ENCODE measurements at places on chromosomes 11 and 22. TPM values are rescaled to one million over a fixed set of nuclear protein-coding genes. Genes with fewer than 3 reads are reported as not detected.

- DNase-seq: peak; percentile 56
Observed at GRCh38 chr11:65314501-65315203, at the start of gene CDC42EP2. TSS of gene CDC42EP2 (plus strand) at chr11:65314866. CDS start at chr11:65320899, 6,033 bp downstream.

Gene SPDYC
- not detected for total RNA-seq

Gene RELT
- total RNA-seq: 4.4 TPM

DNA sequence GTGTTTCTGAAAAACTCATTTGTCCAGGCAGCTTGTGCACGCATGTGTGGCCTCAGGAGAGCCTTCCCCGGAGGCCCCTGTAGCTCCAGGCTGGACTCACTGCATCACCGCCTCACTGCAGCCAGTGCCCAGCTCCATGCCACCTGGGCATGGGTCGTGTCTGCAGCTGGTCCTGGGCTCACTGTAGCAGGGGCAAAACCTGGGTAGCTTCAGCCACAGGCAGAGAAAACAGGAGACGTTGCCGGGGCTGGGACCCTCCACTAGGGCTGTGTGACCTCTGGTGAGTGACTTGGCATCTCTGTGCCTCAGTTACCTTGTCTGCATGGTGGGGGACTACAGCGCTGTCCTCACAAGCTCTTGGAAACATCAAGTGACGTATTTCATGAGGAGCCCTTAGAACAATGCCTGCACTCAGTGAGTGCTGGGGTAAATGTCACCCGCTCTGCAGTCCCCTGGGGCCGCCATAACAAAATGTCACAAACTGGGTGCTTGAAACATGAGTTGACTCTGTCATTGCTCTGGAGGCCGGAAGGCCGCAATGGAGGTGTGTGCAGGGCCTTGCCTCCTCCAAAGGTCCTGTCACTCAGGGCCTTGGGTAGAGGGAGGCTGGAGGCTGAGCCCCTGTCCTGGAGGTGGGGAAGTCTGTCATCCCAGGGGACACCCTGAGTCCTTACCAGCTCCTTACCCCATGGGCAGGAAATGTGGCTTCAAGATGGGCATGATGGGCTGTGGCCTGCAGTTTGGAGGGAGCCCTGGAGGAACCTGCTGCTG lies 488.7 kb downstream of the TBC1D22A start:
- no peak for DNase-seq

Gene P4HA3
- 10.2 TPM for total RNA-seq

GRCh38 chr11:95485115-95485900 lies 254.3 kb upstream of the SESN3 start:
- DNase-seq: peak; percentile 91

Gene ZBTB16
- 53.7 TPM for total RNA-seq

Gene BACE1
- 27.3 TPM for total RNA-seq

Gene BTBD18
- total RNA-seq: not detected

Gene PRR33
- total RNA-seq: not detected

DNA sequence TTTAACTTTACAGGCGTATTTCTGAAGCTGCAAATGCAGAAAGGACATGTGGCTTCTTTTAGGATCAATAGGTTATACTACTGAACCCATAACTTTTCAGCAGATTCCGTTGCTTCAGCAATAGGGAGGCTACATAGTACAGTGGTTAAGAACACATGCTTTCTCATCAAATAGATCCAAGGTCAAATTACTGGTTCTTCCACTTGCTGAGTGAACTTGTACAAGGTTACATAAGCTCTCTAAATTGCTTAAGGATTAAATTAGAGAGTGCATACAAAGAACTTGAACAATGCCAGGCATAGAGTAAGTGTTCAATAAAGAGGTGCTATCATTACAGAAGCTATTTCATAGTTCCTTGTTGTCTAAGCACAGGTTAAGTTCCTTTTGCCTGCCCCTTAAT lies 129.6 kb downstream of the BARX2 start:
- no peak for DNase-seq

Gene ABCC8
- total RNA-seq: not detected

Gene GGTLC3
- total RNA-seq: not detected

DNA sequence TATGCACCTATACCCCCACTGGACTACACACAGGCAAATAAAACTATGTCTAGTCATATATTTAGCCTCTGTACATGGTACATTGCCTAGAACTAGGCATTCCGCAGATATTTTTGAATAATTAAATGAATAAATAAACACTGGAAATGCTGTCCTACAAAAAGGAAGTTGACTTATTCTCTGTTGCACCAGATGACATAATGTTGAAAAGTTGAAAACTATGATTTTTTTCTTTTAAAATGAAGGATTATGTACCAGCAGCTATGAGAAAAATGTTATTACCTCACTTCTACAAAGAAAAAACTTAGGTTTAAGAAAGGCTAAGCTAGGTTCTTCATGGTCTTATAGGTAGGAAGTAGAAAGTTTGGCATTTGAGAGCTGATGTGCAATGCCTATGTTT lies 856.6 kb downstream of the METTL15 start:
- DNase-seq: no peak

Gene FAM76B
- 21.2 TPM for total RNA-seq

Gene MMP10
- total RNA-seq: 0.10 TPM

DNA sequence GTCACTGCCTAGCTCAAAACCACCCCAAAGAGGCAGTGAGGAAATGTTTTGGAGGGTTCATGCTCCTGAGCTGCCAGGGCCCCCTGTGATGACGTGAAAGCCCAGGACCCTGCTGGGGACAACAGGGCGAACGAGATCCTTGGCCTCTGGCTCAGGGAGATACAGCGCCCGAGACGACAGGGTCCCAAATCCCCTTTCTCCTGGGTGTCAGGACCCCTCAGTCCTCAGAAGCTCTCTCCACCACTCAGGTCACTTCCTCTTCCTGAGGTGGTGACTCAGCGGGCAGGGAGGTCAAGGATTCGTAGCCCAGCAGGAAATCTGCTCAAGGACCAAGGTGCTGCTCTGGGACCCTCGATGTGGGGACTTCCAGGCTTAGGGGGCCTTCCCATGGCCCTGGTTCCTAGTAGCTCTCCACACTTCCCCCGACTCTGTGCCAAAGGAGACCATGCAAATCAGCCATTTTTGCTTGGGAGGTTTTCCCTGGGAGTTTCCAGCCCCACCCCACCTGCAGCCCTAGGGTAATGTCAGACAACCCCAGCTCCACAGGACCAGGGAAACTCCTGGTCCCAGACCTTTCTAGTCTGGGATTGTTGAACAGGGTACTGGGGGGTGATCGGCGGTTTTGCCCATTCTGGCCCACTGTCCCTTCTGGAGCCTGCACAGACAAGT lies 12.8 kb downstream of the BCL9L start:
- peak; percentile 45 for DNase-seq

DNA sequence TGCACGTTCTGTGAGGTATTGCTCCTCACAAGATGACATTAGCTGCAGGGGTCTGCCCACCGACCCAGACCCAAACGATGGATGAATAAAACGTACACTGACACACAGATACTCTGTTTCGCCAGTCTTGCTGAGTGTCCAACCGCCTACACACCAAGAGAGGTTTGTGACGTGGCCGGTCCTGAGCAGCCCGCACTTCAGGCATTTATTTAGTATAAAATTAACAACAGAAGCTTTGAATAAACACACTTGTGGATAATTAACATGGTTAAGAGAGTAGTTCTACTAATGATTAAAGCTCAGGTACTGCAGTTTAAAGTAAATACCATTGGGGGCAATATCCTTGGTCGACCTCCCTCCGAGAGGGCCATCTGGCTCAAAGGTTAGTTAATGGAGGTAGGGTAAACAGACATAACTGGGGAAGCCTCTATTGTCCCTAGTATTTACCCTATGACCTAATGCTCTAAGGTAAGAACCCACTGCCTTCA lies 75.7 kb downstream of the CCDC83 start:
- peak; percentile 90 for DNase-seq
